Heart left ventricle (tissue), 16 donors: ENCODE measurements at places on chromosomes 5 and 9. TPM values are rescaled to one million over a fixed set of nuclear protein-coding genes. Genes with fewer than 3 reads are reported as not detected.

GRCh38 chr9:105672711-105673234 is 10.5 kb downstream of the TAL2 start:
- DNase-seq: no peak

DNA sequence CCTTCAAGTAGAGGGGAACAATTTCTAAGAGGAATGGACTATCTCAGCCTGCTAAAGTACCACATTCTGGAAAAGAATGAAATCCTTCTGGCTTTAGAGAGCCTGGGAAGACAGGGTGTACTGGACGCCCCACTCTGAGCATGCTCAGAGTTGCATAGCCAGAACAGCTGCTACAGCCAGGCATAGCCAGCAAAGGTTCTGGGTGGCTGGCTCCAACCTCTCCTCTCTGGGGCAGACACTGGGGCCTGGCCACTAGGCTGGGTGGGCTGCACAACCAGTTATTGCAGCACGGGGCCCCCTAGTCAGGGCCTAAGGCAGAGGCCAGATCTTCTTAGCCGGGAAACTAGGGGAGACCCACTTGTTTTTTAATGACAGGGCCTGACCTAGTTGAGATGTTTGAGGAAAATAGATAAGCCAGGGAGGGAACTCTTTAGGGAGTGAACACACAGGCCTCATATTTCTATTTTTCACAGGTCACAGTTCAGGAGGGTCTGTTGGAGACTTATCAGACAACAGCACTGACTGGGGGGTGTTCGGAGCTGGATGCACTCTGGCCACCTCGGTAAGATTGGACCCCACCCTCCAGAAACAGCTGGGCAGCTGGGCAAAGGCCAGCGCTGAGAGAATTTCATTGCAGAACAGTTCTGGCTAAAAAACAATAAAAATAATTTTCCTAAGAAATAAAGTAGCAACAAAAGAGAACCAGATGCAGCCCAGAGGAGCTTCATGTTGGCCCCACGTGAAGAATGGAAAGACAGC is 142.9 kb downstream of the LPAR1 start:
- DNase-seq: peak; percentile 64

- no peak for DNase-seq
Observed at GRCh38 chr9:112548836-112549595, 62.4 kb downstream of the KIAA1958 start.

Gene ATP10B
- 0.03 TPM for polyA plus RNA-seq
